ENCODE measurements at places on chromosomes 11 and 22. TPM values are rescaled to one million over a fixed set of nuclear protein-coding genes. Genes with fewer than 3 reads are reported as not detected.

GRCh38 chr11:129319751-129320150 is 55.9 kb upstream of the BARX2 start:
- DNase-seq: no peak

DNA sequence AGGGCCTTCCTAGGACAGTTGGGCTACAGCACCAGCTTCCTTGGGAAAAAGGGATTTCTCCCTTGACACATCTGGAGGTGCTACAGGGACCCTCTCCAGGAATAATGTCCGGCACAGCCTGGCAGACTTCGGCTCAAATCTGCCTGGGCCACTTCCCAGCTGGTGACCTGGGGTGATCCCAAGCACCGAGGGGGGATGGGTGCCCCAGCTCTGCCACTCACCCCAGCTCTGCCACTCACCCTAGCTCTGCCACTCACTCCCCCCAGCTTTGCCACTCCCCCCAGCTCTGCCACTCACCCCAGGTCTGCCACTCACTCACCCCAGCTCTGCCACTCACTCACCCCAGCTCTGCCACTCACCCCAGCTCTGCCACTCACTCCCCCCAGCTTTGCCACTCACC is 9.9 kb downstream of the OSBPL5 start:
- DNase-seq: no peak

GRCh38 chr11:69696749-69697468 is 6.9 kb downstream of the FGF19 start:
- no peak for DNase-seq

The CLDN5 gene
- polyA plus RNA-seq: 33.8 TPM

All from renal pelvis (tissue), 12 donors.